ENCODE measurements at places on chromosomes 7 and 10.

DNA sequence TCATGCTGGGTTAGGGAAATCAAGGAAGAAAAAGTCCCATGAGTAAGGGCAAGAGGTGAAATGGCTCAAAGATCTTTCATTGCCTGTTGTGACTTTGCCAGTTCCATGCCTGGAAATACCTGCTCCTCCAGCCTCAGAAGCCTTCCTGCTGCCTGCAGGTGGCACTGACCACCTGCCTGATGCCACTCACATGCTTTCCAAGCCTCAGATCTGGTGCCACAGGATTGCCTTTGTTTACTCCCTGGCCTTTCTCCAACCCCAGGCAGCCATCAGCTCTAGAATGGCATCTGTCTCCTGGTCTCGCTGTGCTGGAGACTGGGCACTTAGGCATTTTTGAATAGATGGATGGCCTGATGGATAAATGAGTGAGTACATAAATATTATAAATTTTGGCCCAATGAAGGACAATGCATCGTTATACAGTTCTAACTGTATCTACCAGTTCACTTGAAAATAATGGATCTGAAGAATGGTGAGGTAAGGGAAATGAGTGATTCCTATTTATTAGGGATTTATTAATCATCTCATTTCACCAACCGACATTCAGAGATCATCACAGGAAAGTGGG lies 657.2 kb downstream of the INHBA start:
- no peak for DNase-seq

DNA sequence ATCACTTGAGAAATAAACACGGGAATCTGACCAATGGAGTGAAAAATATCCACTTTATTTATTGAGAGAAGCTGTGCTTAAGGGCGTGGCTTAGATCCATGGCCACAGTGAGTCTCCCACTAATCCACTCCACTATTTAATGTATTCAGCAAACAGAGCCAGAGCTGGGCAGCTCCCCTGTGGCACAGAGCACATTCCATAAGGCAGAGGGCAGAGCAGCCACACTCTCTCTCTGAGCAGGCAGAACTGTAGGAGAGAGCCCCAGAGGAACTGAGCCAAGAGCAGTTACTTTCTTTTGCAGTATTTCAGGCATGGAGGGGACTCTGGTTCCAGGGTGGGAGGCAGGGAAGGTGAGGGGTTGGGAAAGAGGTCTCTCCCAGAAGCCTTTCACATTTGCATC lies 106.0 kb downstream of the GALNT17 start:
- no peak for DNase-seq

DNA sequence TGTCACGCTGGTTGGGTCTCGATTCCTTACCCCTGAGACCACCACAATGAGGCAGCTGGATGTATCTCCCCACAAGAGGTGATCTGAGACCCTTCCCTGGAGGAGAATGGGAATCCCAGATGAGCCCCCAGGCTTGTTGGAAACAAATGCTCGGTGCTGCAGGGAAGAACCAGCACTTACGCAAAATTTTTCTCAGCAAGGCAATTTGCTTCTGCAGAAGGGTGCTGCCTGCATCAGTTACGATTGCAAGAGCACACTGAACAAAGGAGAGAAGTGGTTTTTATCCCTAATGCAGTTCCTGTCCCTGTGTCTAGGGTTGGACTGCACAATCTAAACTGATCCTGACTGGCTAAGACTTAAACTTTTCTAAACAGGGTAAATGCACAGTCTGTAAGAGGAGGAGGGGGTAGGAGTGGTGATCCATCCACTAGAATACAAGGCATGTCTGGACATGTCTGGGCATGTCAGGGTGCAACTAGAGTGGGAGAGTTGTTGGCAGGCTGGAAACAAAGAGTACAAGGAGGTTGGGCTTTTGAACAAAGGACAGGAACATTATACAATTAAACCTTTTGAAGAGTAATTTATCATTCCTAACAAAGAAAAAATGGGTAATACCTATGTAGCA lies 114.9 kb upstream of the FAM3C start:
- no peak for DNase-seq

DNA sequence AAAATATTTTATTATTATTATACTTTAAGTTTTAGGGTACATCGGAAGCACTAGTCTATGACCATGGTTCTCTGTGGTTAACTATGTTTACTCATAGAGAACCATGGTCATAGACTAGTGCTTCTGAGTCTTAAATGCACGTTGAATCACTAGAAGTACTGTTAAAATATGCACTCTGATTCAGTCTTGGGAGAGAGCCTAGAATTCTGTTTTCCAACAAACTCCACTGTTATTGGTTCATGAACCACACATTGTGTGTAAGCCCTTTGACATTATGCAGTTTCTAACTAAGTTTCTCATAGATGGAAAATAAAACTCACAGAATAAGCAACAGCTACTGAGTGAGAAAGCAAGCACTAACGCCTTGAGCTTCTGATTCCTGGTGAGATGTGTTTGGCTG lies 1120.6 kb downstream of the SORCS1 start:
- no peak for DNase-seq

DNA sequence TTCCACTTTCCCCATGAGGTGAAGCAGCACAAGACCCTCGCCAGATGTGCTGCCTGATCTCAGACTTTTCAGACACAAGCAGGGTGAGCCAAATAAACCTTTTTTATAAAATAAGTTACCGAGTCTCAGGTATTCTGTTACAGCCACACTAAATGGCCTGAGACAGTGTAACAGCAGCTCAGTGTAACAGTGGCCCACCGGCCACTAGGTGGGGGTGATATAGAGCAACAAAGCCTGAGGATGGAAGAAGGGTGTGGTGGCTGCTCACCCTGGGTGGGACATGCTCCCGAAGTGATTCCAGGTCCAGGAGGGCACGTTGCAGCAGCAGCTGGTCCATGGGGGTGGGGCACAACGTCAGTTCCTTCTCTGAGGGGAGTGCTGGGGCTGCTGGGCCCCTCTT lies 44.6 kb downstream of the BMS1 start:
- DNase-seq: no peak

DNA sequence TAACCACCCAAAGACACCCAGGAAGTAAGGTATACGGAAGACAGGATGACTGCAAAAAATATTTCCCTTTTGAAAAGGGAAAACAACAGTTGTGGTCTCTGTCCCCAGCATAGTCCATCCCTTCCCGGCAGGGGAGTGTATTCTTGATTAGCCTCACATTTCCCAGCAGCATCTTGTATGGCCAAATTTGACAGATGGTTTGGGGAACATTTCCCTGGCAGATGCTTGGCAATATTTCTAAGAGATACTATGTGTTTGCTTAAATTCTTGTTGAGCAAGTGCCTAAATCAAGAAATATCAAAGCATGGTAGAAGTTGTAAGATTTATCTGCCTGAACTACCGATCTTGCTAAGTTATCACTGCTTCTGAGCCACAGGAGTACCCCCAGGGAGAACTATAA lies 56.9 kb upstream of the TPK1 start:
- no peak for DNase-seq

DNA sequence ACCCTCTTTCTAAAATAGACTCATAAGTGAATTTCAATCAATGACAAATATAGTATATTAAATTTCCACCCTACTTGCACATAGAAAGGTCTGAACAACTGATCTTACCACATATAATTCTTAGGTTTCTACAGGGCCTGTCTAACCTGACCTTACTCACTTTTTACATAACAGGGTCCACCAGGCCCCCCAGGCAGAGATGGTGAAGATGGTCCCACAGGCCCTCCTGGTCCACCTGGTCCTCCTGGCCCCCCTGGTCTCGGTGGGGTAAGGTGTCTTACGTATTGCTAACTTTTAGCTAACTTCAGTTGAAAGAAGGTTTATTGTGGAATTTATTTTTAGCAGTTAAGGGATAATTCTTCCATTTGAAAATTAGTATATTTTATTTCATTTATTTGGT lies 5.3 kb downstream of the COL1A2 start:
- DNase-seq: no peak

DNA sequence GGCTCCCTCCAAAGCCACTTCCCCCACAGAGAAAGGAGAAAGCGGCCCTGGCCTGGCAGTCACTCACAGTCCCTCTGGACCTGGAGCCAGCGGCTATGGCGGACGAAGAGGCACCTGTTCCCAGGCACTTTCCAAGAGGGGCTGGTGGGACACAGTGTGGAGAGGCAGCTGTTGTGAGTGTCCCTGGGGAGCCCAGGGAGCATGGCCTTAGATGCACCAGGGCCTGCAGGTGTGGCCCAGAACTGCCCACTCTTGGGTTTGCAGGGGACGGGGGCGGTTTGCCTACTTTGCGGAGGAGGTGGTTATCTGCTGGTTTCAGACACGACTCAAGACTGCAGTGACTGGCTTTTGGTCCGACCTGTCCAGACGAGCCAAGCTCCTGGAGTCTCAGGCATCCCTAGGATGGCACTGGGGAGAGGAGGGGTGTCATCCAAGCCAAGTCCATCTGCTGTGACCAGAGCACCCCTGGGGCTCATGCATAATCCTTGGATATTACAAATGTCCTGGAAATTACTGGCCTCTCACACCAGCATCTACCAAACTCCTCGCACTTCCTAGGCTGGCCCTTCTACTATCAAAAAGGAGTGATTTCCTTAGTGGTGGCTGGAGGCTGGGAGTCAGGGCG lies 18.4 kb downstream of the CTBP2 start:
- no peak for DNase-seq

- DNase-seq: no peak
Measured at GRCh38 chr7:94338921-94339371, 55.7 kb upstream of the COL1A2 start.

DNA sequence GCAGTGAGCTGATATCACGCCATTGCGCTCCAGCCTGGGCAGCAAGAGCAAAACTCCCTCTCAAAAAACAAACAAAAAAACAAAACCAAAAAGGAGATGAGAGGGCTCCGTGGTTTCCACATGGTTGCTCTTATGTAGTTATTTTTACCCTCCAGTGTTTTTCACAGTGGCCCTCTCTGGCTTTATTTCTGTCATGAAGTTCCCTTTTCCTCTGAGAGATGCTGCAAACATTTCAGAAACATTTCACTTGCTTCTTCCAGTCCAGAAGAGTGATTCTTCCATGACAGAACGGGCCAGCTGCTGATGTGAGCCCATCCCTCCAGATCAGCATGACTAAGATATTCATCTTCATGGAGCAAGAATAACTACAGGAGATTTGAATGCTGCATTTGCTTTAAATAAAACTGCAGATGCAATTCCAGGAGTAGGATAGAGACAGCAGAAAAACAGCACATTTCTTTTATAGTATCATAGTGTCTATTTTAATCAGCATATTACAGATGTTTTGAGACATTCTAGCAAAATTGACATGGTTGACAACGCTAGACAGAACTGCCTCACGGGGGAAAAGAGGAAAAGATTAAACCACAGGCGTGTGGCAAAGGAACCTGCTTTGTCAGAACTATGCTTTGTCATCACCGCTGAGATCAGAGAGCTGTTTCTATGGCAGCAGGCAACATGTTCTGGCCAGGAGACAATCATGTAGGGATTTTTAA lies 40.3 kb downstream of the NRCAM start:
- DNase-seq: no peak
